Stimulated activated CD4-positive, alpha-beta T cell treated with anti-CD3 and anti-CD28 coated beads, Interleukin-2, amount 100 ng/mL, for 4 hours (primary cell): ENCODE measurements at places on chromosomes 2 and 18.

- DNase-seq: no peak
These were observed 99.5 kb downstream of the DTNA start for GRCh38 chr18:34809451-34810072.

GRCh38 chr2:197883354-197884032, 79.1 kb downstream of the PLCL1 start:
- DNase-seq: no peak

GRCh38 chr2:229634601-229635370, 79.6 kb downstream of the DNER start:
- no peak for DNase-seq

- DNase-seq: no peak
These were observed 25.3 kb upstream of the RFX8 start for GRCh38 chr2:101500180-101500579.

DNA sequence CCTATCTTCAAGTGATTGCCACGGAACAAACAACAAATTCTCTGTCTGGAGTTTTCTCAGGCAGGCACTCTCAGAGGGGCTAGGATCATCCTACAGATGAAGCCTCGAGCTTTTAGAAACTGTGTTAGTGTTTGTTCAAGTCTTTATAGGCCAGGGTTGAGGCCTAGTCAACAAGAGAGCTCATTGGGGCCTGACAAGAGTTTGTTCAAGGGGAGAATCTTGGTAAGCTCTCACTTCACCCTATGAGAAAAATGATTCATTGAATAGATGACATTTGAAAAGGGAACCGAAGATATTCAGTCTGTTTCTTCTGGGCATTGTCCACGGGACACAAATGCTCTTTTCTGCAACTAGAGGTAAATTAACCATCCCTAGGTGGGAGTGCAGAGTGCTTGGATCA, 476.9 kb downstream of the PTPRM start:
- DNase-seq: no peak

GRCh38 chr2:65731476-65731875, 299.1 kb upstream of the SPRED2 start:
- DNase-seq: no peak

DNA sequence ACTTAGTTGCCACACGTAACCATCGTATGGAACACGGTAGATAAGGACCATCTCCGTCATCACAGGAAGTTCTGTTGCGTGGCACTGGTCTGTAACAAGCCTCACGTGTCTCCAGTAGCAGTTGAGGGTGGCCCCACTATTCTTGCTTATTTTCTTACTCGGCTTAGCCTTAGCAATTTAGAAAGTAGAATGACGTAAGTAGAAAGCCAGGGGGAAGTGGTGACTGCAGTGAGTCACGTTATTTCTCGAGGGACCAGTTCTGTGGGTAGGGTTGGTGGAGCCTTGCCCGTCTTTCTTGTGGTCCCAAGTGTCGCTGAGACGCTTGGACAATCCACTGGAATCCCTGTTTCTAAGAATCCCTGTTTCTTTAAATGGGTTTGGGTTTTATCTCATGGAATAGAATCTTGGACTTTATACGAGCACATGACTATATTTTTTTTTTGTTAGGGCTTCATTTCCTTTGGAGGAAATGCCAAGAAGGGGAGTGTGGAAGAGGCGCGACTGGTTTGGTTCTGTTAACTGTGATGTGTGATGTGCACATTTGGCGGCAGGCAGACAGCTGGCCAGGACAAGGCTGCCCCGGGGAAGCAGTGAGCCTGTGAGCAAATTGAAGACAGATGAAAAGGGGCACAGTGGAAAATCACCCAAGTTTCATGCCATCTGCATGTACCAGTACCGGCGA, 96.2 kb downstream of the CABLES1 start:
- DNase-seq: peak; percentile 61

DNA sequence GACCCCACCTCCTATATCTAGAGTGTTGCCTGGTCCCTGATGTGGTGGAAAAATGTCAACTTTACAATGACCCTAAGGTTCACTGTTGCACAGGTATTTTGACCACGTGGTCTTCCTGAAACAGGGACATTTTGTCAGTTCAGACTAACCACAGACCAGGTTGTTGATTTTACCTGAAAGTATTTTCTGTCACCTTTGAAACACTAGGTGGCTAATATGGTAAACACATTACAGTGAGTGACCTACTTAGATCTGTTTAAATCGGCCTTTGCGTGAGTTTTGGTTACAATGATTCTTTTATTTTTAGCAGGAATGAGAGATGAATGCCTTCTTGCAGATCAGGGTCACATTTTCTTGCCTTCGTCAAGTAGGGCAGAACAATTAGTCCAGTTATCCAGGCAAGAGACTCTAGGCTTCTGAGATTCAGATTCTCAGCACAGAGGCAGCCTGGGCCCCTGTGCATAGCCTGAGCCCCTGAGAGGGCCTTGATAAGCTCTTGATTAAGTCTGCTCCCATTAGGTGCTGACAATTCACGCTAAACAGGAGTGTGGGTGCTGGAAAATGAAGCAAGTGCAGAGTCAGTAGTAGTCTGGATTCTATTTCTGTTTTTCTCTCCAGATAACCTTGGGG, 226.2 kb downstream of the KCNS3 start:
- DNase-seq: no peak

DNA sequence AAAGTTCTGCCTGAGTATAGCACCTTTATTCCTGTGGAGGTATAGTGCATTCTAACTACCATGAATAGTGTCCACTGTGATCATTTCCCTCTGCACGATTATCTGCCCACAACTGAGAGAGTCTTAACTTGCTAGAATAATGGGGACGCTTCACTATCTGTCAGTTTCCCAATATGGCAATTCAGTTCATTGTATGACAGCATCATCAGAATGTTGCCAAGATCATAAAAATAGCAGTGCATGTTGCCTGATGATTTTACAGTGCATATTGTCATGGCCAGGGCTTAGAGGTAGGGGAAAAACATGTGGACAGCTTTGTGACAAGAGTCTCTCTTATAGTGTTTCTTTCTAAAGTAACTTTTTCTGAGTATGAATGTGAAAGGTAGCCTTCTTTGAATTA, 6.1 kb downstream of the RASGRP3 start:
- no peak for DNase-seq

GRCh38 chr2:224734949-224735348, 18.8 kb upstream of the CCDC195 start:
- DNase-seq: no peak

DNA sequence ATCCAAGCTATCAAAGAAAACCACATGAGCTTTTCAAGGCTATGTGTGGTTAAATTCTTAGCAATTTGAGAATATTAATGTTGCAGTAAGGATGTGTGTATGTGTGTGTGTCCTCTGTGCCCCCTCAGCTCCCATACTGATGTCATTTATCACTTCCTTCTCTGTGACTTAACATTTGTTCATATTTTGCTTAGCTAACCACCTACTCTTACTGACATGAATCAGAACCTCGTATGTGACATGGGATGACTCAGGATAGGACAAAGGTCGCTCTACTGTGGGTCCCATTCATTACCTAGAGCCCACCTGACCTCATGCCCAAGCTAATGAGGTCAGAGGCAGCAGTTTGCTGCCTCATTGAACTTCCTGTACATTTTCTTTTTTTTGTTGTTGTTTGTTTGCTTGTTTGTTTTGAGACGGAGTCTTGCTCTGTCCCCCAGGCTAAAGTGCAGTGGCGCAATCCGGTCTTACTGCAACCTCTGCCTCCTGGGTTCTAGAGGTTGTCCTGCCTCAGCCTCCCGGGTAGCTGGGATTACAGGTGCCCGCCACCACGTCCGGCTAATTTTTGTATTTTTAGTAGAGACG, 36.3 kb downstream of the MOGAT1 start:
- DNase-seq: no peak

- DNase-seq: no peak
These were observed 750 bp downstream of the STRADB start for GRCh38 chr2:201452058-201452921.

- DNase-seq: no peak
These were observed 36.5 kb downstream of the DIS3L2 start for GRCh38 chr2:231998046-231998445.

DNA sequence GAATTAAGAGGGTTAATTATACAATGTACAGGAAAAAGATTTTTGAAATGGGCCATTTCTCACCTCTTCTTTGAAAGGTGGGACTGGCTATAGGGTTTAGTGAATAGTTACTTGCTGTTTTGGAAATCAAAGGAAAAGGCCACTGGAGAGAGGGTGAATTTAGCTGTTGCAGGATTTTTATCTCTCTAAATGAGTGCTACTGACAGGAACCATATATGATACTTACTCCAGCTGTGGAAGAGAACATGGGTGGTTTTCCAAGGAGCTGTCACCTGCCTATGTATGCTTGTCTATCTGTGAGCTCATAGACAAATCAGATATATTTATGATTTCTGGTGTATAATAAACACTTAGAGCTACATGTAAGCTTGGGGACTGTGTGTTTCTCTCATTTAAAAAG, 430.4 kb downstream of the MTX2 start:
- DNase-seq: no peak

DNA sequence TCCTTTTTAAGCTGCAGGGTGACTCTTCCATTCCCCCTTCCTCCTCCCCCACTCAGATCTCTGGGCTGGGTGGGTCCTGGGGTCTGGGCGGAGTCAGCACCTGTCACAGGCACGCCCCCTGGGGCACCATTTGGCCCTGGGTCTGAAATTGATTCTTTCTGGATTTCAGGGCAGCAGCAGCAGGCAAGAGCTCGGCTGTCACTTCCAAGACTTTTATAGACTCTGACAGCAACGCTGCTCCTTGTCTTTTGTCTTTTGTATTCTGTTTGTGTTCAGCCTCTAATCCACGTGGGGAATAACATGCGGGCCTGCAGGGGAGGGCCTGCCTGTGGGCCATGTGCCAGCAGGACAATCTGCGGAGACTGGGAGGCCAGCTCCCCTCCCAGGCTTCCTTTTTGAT, 3.9 kb downstream of the BOD1L2 start:
- no peak for DNase-seq

DNA sequence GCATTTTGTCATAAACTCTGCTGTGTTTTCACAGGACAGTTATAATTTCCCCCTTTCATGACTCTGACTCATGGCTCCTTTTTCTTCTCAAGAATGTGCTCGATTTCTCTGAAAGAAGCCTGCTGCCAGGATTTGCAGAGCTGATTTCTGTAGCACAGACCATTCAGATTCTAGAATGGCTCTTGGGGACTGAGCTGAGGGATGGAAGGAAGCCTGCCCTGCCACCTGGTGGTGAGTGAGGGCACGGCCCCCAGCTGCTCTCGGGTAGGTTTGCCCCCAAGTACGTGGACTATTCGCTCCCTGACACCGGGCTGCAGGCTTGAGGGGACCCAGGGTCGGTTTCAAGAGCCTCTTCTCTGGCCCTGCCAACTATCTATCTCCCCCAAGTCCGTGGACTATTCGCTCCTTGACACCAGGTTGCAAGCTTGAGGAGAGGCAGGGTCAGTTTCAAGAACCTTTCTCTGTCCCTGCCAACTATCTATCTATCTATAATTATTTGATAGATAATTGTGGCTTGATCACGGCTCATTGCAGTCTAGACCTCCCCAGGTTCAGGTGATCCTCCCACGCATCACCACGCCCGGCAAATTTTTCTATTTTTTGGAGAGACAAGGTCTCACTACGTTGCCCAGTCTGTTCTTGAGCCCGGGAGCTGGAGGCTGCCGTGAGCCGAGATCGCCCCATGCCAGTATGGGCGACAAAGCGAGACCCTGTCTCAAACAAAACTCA, 1.4 kb upstream of the SMYD5 start:
- DNase-seq: peak; percentile 49

DNA sequence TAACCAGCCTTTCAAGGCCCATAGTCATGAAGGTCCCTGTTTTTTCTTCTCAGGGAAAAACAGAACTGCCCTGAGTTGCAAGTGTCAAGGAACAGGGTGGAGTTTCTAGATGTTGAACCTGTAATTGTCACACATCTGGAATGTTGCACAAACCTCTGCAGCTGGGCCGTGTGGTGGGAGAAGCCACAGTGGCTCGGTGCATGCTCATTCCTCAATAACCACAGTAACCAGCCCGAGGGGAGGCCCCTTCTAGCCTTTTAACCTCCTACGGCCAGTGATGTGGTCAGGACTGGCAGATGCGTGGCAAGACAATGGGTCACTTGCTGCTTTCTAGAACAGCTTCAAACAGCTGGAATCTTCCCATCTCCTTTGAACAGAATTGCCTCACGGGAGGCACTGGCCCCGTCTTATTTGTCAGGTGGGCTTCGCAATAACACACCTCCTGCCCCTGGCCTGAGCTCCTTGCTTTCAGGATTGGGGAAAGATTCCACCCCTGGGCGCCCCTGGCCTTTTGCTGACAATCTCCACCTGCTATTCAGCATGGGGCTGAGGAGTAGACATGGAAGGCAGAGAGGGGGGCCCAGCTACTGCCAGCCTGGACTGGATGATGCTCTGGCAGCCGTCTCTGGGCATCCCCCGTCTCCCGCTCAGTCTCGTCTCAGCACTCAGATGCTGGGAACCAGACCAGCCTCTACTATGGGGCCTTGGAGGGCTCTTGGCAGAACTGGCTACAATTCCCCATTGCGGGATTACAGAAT, 102.9 kb downstream of the KLHL29 start:
- no peak for DNase-seq

DNA sequence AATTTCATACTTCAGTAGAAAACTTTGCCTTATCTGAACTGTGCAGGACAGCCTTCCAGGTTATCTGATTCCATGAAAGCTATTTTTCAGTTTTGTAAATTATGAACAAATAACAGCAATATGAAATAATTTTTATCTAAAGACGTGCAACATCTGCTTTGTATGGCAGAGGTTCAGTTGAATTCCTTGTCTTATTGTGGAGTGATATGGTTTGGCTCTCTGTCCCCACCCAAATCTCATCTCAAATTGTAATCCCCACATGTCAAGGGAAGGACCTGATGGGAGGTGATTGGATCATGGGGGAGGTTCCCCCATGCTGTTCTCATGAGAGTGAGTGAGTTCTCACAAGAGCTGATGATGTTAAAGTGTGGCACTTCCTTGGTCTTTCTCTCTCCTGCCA, 18.1 kb upstream of the RPIA start:
- no peak for DNase-seq

GRCh38 chr2:70086838-70087701, at the start of gene PCBP1:
Gene PCBP1, plus strand, starts transcription at chr2:70087477. Its CDS starts 267 bp downstream, at chr2:70087744.
- peak; percentile 95 for DNase-seq

DNA sequence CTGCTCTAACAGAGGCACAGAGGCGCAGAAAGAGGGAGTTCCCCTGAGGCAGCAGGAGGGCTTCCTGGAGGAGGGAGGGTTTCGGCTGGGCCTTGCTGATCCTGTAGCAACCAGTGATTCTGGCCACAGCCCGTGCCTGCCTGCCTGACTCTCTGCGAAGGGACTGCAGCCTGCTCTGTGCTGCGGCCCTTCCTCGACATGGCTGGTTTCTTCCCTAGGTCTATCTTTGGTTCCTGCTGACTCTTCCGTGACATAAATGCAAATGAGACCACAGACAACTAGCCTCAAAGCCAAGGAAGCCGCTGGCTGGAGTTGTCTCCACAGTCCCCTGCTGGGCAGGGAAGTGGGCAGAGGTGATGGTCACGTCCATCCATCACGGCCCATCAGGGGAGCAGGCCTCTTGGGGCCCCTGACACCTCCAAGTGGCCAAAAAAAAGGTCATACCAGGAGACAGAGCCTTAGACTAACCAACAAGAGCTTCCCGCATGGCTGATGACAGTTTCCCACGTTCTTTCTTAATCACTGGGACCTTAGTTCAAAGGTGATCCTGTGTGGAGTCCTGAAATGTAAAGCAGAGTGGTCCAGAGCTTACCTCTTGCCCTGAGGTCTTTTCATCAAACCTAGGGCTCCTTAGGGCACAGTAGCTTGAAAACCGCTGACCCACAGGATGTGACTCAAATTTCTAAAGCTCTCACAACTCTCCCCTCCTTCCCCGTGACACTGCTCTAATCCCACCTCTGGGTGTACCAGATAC, 55.3 kb downstream of the HS1BP3 start:
- no peak for DNase-seq
